ENCODE measurements at places on chromosomes 13 and 19. TPM values are rescaled to one million over a fixed set of nuclear protein-coding genes. Genes with fewer than 3 reads are reported as not detected.

DNA sequence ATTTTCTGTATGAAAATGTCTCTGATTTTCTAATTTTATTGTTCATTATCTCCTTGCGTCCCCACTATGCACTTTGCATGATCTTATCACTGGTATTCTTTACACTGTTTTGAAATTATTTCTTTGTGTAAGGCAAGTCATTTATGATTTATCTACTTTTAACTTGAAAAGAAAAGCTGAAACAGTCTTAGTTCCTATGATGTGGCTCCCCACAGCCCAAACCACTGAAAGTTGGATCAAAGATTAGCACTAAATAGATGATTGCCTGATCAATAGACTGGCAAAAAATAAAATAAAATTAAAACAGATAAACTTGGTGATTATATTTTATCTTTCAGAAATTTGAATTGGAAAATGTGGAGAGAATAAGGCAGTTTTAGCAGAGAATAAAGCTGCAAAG, 1101.9 kb downstream of the PCDH9 start:
- DNase-seq = no peak

DNA sequence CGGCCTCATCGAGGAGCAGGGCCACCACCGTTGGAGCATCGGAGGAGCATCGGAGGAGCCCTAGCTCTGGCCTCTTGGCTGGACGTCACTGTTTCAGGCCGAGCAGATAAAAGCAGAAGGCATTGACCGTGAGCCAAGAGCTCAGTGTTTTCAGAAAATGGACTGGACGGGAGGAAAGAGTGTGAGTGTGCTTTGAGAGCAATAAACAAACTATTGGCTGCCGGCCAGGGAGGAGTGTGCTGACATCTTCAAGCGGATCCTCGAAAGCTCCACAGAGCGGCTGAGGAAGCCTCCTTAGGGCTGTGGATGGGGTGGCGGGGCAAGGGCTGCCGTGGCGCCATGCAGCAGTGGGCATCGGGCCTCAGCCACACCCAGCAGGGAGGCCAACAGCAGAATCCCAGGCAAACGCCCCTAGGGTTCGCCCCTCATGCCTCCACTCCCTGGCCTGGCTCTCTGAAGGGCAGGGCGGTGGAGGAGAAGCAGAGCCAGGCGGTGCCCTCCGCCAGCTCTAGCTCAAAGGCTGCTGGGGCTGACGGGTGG, 41.8 kb downstream of the IRS2 start:
- peak; percentile 65 for DNase-seq

- peak; percentile 95 for DNase-seq
These were observed 4.9 kb upstream of the ZNF552 start for GRCh38 chr19:57819475-57820148.

DNA sequence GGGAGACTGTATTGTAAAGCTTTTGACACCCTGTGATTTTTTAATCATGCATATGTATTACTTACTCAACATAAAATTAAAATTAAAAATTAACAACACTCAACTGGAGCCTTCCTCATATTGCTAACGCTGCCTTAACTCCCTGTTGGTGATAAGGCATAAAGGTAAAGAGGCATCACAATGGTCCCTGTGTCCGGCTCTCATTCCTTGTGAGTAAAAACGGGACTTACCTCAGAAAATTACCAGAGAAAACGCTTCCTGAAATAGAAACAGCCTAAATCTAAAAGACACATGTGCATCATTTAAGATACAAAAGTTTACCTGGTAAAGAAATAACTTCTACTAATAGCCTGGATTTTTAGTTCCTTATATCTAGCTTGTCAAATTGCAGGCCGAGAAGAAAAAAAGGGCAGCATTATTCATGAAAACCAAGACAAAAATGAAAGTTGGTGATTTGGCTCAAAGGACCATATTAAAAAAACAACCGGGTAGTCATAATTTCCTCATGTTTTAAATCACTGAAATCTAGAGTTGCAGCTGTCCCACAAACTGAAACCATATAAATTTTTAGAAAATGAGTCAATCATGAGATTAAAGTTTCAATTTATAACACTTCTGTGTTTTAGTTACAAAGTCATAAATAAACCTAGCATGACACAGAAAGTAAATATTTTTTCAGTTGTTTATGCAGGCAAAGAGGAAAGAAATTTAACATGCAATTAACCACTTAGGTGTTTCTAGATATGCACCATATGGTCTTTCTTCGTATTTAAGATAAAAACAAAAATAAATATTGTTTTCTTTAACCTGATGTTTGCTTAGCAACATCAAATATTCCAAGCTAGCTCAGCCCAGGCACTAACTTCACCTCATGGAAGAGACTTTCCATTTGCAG, 94.7 kb downstream of the MIPEP start:
- no peak for DNase-seq

GRCh38 chr13:48660361-48661076, 6.8 kb downstream of the CYSLTR2 start:
- no peak for DNase-seq

DNA sequence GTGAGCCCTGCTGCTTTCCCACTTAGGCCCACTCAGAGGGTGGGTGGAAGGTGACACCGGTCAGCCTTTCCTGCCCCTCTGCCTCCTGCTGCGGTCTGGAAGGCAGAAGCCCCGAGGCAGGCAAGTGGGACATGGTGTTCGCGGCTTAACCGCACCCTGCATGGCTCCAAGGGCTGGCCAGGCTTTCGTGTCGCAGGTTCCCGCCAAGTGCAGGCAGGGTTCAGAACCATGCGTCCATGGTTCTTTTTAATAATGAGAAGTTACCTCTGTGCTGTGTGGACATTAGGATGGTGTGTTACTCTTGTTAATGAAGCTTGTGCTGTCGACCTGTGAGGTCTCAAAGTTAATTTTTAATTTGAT, 986 bp downstream of the DGKH start:
- DNase-seq = no peak

DNA sequence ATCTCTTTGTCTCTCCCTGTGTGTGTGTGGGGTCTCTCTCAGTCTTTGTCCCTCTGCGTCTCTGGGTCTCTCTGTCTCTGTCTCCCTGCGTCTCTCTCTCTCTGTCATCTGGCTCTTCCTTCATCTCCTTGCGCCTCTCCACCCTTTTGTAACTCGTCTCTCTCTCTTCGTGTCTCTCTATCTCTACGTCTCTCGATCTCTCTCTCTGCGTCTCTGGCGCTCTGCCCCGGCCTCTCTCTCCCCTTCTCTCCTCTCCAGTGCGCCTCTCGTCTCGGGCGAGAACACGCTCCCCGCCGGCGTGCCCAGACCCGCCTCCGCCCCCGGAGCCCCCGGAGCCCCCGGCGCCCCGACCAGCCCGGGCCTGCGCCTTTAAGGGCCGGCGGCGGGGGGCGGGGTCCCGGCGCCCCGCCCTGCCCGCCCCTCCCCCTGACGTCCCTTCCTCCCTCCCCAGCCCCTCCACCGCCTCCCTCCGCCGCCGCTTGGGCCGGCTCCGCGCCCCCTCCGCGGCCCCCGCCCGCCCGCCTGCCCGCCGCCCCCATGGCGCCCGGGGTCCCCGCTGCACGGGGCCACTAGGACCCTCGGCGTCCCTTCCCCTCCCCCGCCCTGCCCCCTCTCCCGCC, at the start of gene MARK4:
Gene MARK4, plus strand, starts transcription at position 440 of the 620 bp plus-strand sequence. CDS start 318 bp downstream, outside the sequence.
- DNase-seq = no peak

GRCh38 chr19:6103217-6103644, 7.1 kb downstream of the RFX2 start:
- DNase-seq = peak; percentile 78

GRCh38 chr19:12997179-12997966, 2.1 kb downstream of the NFIX start:
- no peak for DNase-seq

- DNase-seq = no peak
These were observed 20.6 kb downstream of the MIR17HG start for GRCh38 chr13:91368101-91368500.

DNA sequence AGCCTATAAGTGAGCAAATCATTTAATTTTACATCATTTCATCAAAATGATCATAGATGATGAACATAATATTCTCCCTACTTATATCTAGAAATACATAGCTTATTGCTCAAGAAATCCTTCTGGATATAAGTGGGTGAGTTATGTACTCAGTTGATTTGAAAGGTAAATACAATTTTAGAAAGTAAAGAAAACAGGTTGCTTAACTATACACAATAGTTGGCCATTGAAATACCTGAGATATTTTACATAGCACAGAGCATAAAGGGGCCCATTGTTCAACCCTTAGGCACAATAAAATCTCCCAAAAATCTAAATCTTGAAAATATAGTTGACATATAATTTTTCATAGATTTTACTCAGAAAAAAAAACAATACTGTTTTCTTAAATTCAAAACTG, 782.0 kb upstream of the KLHL1 start:
- DNase-seq = no peak

- no peak for DNase-seq
These were observed 19.9 kb upstream of the SGCG start for GRCh38 chr13:23160638-23161480.

- DNase-seq = no peak
These were observed 20.0 kb upstream of the GPR18 start for GRCh38 chr13:99278200-99278599.

DNA sequence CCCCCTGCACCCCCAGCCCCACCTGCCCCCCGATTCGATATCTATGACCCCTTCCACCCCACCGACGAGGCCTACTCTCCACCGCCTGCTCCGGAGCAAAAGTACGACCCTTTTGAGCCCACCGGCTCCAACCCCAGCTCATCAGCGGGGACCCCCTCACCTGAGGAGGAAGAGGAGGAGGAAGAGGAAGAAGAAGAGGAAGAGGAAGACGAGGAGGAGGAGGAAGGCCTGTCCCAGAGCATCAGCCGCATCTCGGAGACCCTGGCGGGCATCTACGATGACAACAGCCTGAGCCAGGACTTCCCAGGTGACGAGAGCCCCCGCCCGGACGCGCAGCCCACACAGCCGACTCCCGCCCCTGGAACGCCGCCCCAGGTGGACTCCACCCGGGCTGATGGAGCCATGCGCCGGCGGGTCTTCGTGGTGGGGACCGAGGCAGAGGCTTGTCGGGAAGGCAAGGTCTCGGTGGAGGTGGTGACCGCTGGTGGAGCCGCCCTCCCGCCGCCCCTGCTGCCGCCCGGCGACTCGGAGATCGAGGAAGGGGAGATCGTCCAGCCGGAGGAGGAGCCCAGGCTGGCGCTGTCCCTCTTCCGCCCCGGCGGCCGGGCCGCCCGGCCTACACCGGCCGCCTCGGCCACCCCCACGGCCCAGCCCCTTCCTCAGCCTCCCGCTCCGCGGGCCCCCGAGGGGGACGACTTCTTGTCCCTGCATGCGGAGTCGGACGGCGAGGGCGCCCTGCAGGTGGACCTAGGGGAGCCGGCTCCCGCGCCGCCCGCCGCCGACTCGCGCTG, 9.2 kb downstream of the SCAF1 start:
- DNase-seq = no peak

DNA sequence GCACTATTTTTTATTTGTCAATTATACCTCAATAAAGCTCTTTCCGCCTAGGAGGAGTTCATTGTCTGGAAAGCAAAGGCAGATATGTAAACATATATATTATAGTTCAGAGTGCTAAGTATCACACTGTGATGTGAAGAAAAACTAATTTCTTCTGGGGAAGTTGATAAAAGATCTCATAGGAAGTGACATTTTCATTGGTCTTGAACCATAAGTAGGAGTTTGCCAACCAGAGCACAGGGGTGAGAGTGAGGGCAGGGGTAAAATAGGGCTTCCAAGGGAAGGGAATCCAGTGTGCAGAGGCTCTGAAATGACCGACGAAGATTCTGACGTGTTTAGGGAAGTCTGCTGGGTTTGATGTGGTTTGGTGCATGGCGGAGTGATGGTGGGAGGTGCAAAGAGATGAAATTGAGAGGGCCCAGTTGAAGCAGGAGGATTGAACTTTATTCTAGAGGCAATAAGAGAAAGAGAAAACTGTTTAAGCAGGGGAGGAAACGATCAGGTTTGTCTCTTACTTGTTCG, 780 bp upstream of the GTF2F2 start:
- DNase-seq = peak; percentile 18

GRCh38 chr13:63449550-63449949, 2033.9 kb upstream of the PCDH20 start:
- DNase-seq = no peak

GRCh38 chr13:110607675-110608224, 7.6 kb upstream of the NAXD start:
- no peak for DNase-seq

DNA sequence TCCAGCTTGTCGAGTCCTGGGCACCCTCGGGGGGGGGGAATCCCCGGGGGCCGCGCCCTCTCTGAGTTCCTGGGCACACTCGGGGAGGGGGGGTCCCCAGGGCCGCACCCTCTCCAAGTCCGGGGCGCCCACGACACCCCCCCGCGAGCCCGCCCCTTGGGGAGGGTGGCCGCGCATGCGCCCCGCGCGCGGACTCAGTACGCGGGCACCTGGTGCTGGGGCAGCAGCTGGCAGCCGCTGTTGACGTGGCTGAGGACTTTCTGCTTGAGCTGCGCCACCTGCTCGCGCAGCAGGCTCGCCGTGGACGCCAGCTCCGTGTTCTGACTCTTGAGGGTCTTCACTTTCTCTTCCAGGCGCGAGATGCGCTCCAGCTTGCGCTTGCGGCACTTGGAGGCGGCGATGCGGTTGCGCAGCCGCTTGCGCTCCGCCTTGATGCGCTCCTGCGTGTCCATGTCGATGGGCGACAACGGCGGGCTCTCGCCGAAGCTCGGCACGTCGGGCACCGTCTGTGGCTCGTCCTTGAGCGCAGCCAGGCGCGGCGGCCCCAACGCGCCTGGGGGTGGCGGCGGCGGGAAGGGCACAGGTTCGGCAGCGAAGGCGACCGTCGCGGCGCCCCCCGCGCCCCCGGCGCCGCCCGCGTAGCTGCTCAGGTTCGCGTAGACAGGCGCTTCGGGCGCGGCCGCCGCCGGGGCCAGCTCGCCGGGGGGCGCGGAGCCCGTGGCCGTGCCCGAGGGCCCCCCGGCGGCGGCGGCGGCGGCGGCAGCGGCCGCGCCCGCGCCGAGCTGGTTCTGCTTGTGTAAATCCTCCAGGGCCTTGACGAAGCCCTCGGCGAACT, 958 bp downstream of the JUND start:
- DNase-seq = peak; percentile 84

IGSF23 gene
- total RNA-seq = not detected

ZSCAN4 gene
- total RNA-seq = not detected

ARRDC5 gene
- total RNA-seq = 0.52 TPM

SLITRK5 gene
- 0.03 TPM for total RNA-seq

LRRC4B gene
- total RNA-seq = 3.5 TPM

DOCK6 gene
- 102 TPM for total RNA-seq

FGF22 gene
- total RNA-seq = 0.17 TPM

FAM216B gene
- total RNA-seq = not detected

NLRP9 gene
- not detected for total RNA-seq

NLRP11 gene
- total RNA-seq = 0.17 TPM

CERS1 gene
- total RNA-seq = 1.8 TPM

LHFPL6 gene
- total RNA-seq = 30.2 TPM

ADAT3 gene
- 10.6 TPM for total RNA-seq

NTF4 gene
- 0.26 TPM for total RNA-seq

Data from mucosa of gallbladder (tissue), 1 donor.